ENCODE measurements at places on chromosomes 1 and 21.

DNA sequence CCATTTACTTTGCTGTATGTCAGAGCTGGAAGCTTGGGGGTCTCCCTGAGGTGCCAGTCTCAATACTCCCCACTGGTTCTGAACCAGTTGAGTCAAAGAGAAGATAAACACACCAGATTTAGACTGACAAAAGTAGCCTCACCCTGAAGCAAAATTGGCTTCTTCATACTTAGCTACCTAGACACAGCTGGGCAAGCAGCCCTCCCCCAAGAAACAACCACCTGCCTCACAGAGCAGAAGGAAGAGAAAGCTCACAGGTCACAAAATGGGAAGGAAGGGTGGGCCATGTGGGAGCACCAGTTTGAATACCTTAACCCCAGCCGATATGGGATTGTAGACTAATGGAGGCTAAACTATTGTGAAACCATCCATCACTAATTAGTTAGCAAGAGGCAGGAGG, 24.6 kb upstream of the MYSM1 start:
- DNase-seq, result no peak

GRCh38 chr1:205965036-205965884, 22.0 kb upstream of the SLC26A9 start:
- DNase-seq, result no peak

- DNase-seq, result no peak
Observed at GRCh38 chr1:33137800-33138199, 44.0 kb downstream of the TRIM62 start.

DNA sequence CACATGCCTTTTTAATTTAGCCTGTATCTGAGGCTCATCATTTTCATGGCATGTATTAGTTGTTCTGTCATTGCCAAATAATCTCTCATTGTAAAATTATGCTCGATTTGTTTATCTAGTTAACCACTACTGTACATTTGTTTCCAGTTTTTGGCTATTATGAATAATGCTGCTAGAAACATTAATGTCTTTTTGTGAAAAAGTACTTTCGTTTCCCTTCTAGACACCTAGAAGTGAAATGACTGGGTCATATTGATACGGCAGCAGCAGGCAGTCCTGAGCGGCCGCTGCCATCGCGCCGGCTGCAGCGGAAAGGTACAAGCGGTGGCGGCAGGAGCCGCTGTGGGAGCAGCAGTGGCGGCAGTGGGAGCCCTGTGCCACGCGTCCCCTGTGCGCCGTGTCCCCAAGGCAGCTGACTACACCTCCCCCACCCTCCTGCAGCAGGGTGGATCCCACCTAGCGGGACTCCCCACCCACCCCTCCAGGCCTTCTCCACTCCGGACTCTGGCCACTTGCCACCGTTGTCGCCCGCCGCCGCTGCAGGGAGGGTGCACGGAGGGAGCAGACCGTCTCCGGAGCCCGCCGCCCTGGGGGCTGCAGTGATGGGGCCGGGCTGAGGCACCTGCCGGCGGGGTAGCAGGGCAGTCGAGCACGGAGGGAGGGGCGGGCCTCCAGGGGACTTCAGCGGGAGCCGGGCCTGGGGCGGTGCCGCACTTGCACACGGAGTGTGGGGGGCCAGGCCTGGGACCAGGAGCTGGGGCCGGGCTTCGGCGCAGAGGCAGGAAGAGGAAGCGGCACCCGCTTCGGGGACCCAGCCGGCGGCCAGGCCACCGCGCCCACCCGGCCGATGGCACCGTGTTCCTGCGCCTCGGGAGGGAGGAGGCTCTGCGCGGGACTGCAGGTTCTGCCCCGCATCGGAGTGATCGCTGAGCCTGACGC, 66.8 kb upstream of the RGS7 start:
- peak; percentile 50 for DNase-seq

DNA sequence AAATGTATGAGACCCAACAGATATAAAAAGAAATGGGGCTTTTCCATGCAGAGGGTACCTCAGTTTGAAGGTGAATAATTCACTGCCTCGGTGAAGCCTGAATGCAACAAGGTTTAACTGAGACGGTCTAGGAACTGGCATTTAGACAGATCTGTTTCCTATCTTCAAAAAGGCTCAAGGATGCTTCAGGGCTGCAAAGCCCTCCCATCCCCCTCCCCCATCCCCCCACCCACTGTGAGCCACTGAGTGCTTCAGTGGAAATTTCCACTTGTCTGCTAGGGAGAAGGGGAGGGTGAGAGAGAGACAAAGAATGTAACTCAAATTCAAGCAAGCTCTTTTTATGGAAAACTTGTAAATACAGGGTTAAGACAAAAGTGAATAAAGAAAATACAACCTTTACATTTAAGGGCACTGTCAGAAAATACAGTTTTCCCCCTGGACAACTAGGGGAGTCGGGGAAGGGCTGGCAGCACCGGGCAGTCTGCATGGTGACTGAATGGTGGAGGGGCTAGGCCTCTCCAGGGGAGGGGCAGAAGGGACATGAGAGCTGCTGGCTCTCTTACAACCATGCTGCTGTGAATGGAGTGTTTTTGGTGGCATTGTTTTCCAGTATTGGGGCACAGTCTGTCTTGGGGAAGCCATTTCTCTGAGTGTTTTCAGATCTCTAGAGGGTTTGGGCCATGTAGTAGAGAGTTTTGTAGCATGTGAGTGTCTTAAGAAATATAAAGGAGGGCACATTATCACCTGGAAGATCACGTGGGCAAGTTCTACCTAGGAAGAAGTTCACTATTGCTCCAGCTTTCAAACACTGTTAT, 56.7 kb downstream of the MRPS6 start:
- no peak for DNase-seq

DNA sequence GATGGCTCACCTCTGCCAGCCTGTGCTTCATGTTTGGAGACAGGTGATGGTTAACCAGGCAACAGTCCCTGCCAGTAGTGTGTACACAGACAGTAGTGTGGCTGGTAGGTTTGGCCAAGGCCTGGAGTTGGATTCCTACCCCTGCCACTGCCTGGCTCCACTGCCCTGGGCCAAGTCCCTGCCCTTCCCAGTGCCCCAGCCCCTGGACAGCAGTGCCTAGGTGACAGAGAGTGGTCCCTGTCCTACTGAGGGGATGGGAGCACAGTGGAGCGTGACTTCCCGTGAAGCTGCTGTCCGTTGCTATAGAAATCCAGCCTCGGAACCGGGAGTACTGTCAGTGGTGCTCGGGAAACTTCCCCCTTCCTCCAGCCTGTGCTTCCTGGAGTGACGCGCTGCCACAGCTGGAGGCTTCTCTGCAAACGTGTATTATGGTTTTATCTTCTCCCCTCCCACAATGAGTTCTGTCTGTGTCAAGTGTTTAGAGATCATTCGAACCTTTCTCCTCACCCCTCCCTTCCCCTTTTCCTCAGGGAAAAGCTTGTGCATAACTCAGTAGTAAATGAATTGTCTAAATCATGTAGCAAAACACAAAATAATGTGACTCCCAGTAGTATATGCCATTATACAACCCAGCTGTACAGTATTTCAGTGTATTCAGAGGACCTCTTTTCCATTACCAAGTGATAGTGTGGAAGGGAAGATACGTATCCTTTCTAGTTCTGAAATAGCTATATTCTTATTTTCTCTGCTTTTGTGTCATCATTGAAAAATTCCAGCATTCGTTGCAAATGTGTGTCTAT, 73.4 kb downstream of the GALNT2 start:
- DNase-seq, result no peak

- no peak for DNase-seq
Observed at GRCh38 chr1:204149107-204149506, 2.7 kb downstream of the ETNK2 start.

GRCh38 chr1:171744986-171745385, 3.1 kb upstream of the VAMP4 start:
- no peak for DNase-seq

- peak; percentile 49 for DNase-seq
Observed at GRCh38 chr1:66182551-66183178, 351.3 kb upstream of the SGIP1 start.

DNA sequence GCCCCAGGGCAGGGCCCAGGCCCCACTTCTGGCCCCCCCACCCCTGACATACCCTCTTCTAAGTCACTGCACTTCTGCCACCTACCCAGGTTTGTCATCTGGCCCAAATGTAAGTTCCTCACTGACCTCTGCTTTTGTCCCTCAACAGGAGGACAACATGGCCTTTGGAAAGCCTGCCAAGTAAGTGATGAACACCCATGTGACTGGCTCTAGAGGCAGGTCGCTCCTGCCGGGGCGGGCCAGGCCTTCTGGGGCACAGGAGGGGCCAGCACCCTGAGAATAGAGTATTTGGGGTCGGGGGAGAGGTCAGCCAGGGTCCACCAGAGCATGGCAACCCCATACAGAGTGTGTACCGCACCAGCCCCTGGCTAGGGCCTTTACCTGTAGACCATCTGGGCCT, 9.9 kb upstream of the SYTL1 start:
- no peak for DNase-seq

DNA sequence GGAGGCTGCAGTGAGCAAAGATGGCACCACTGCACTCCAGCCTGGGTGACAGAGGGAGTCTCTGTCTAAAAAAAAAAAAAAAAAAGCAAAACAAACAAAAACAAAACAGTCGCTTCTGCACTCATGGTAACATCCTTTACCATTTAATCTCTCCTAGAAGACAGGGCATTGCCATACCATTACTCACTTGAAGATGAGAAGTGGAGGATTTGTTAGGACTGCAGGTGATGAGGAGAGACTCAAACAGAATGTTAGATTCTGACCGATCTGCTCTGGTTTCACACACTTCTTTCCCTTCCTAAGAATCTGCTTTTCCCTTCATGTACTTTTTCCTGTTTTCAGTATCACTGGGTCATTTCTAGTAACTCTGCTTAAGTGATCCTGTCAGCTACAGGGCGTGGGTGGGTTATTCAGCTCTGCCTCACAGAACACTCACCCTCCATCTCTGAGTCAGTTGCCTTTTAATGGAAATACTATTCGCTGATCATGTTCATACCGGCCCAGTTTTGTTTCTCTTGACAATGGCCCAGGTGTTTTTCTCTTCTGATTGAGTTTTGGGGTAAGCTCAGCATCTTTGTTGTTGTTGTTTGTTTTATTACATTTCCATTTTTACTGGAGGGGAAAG, 148.0 kb upstream of the ERG start:
- DNase-seq, result no peak

All from fibroblast of skin of left biceps (primary cell).